ENCODE measurements at places on chromosomes 13 and 19. TPM values are rescaled to one million over a fixed set of nuclear protein-coding genes. Genes with fewer than 3 reads are reported as not detected.

Gene ADAMTSL5
- total RNA-seq: 10.8 TPM

Gene EBI3
- total RNA-seq: 1.5 TPM

Gene HIF3A
- 154 TPM for total RNA-seq

Gene C13orf42
- total RNA-seq: not detected

Gene NRTN
- total RNA-seq: not detected

Gene ERCC1
- 48.7 TPM for total RNA-seq

Gene PROZ
- not detected for total RNA-seq

GRCh38 chr19:55086730-55087541 lies 11.3 kb downstream of the EPS8L1 start:
- no peaks in the 10 kb centered on the region for H3K4me1 ChIP-seq
- H3K36me3 ChIP-seq: no peaks in the 10 kb centered on the region
- H3K27me3 ChIP-seq: peaks cover 9% of the 10 kb centered on the region

- H3K27me3 ChIP-seq: no peaks in the 10 kb centered on the region
- H3K27ac ChIP-seq: no peak overlapping the region
These were observed 628 bp downstream of the BEST2 start for GRCh38 chr19:12752056-12752781.

- DNase-seq: no peak
- H3K36me3 ChIP-seq: no peaks in the 10 kb centered on the region
- H3K4me1 ChIP-seq: no peaks in the 10 kb centered on the region
- H3K4me3 ChIP-seq: no peak overlapping the region
These were observed 5.3 kb upstream of the SUCLA2 start for GRCh38 chr13:48006396-48006795.
